Right ventricle myocardium superior (tissue), 1 donor: ENCODE measurements at places on chromosomes 1 and 21. TPM values are rescaled to one million over a fixed set of nuclear protein-coding genes. Genes with fewer than 3 reads are reported as not detected.

DNA sequence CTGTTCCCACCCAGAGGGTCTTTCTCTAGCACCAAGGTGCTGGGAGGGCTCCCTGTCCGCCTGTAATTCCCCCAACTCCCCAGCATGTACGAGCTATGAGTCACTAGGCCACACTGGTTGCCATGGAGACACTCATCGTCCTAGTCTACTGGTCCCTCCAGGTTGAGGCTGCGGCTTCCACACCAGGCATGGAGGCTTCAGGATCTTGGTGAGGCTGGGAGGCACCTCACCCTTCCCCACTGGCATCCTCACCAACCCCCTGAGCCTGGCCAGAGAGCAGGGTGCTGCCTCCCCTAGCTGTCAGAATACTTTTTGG is 75.6 kb upstream of the KAZN start:
- DNase-seq = peak; percentile 47

- DNase-seq = no peak
These were observed 18.8 kb downstream of the ELF3 start for GRCh38 chr1:202029171-202029665.

ASCL5 gene
- total RNA-seq = not detected

B3GALNT2 gene
- total RNA-seq = 22.4 TPM
